GM19239 (cell line): ENCODE measurements at places on chromosomes 1 and 21.

GRCh38 chr1:119219711-119220110, 79.3 kb upstream of the WARS2 start:
- no peak for DNase-seq

DNA sequence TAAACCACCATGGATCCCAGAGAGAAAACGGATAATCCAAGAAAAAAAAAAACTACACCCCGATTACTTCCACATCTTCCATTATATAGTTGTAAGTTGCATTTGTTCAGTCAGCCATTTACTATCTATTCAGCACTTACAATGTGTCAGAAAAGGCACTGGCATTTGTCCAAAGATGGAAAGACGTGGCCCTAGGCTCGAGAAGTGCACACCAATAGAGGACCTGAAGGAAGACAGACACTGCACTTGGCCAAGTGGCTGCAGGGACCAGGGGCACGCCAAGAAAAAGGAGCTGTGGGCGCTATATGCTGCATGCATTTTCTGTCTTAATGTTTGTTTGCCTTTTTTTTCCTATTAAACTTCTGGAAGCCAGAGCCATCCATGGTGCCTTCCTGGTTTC, 45.2 kb upstream of the LYST start:
- DNase-seq, result no peak

- no peak for DNase-seq
Measured at GRCh38 chr1:6118415-6118814, 61.7 kb downstream of the CHD5 start.

DNA sequence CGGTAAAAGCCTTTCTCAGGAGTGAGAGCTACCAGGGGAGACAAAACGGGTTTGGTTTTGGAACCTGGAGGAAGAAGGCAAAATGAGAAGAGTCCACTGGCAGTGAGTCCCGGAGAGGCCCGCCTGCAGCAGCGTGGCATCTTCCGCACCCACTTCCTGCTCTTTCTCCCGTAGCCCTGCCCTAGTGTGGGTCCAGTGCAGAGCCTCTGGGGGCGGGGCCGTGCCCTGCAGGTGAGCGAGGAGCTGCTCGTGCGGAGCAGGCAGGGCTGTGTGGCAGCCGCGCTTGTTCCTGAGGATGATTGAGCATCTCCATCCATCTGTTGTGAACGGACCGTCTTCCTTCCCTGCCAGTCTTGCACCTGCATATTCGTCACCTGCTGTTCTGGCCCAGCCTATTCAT, 66.5 kb downstream of the PEX14 start:
- DNase-seq, result no peak

- DNase-seq, result no peak
Measured at GRCh38 chr21:35071347-35071746, 22.2 kb upstream of the RUNX1 start.

DNA sequence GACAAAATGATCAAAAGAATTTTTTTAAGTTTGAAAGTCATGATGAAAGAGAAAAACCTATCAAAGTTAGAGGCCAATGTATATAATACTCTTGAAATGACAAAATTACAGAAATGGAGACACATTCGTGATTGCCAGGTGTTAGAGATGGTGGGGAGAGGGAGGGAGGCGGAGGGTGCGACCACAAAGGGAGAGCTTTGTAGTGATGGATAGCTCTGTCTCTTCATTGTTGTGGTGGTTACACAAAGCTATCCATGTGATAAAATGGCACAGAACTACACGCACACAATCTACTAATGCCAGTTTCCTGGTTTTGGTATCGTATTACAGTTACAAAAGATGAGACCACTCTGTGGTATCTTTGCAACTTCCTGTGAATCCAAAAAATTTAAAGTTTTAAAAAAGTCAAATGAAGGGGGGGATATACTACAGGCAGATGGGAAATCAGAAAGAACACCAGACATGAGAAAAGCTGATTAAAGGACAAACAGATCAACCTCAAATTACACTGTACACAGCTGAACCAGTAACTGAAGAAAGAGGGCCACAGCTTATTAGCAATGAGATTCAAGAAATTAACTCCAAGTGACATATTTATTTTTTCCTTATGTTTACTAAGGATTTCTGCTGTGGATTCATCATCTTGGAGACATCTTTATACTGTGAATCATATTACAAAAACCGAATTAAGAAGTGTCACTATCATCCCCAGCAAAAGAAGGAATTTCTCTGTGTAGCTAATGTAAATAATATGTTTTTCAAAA, 199.1 kb downstream of the SLC45A1 start:
- no peak for DNase-seq

DNA sequence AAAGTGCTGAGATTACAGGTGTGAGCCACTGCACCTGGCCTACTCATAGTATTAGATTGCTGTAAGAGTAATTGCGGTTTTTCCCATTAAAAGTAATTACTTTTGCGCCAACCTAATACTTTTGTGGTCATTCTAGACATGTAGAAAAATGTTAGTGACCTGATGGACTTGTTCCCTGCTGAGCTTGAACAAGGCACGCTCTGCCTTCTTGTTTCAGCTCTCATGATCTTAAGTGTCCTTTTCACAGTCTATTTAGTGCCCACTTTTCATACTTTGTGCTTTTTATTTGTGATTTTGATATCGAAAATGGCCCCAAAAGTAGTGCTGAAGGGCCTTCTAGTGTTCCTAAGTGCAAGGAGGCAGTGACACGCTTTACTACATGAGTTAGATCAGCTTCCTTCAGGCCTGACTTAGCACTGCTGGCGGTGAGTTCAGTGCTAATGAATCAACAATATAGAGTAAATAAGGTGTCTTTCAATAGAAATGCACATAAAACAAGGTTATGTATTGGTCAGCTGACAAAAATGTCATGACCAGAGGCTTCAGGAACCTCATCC, 5.6 kb upstream of the RD3 start:
- no peak for DNase-seq
